NCI-H2107 (cell line): ENCODE measurements at places on chromosomes 5 and 9.

DNA sequence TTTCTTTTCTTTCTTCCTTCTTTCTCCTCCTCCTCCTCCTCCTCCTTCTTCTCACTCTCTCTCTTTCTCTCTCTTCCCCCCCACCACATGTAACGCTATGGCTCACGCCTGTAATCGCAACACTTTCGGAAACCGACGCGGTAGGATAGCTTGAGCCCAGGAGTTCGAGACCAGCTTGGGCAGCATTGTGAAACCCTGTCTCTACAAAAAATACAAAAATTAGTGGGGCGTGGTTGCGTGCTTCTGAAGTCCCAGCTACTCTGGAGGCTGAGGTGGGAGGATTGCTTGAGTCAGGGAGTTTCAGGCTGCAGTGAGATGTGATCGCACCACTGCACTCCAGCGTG, 736 bp upstream of the GLDC start:
- no peak for DNase-seq

DNA sequence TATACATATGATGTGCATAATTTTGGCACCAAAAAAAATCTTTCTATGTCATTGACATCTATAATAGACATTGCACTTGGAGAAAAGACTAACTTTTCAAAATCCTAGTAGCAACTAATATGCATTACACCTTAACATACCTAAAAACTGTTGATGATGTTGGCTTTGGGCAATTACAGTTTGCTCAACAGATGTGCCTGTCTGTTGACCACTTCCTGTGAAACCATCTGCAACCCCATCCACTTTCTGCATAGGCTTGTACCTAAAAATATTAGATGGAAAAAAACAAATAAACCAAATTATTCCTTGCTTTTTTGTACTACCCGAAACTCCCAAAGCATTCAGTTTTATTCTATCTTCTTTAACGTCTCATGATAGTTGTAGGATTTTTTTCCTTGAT, 248.6 kb downstream of the RFX3 start:
- DNase-seq = no peak

- DNase-seq = no peak
Observed at GRCh38 chr5:172911976-172912375, 47.2 kb upstream of the RPL26L1 start.

GRCh38 chr5:16675806-16676205, 59.0 kb upstream of the RETREG1 start:
- DNase-seq = no peak

DNA sequence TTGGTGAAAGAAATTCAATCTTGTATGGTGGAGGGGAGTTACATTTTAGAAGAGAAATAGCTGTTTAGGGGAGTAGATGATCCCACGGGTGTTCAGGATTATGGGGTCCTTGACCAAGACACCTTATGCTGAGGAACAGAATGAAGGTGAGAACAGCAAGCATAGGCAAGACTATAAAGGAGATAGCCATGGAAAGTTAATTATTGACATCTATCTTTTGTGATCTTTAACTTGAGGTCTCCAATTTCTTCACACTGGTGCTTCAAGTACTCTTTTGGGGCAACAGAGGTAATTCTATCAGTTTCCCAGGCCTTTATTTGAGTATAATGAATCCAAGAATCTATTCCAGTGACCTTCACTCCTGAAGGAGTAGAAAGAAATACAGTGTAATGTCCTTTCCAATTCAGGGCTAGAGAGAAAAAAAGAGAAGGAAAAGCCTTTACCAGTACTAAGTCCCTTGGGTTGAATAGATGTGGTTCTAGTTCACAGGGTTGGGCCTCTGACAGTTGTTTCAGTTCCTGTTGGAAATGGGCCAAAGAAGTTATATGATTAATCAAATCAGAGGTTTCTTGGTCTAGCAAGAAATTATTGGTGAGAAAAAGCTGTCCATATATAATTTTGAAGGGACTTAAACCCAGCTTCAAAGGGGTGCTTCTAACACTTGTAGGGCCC, 2104.1 kb upstream of the ACO1 start:
- no peak for DNase-seq

GRCh38 chr9:34501889-34502425, 20.8 kb downstream of the ENHO start:
- DNase-seq = no peak

- no peak for DNase-seq
Observed at GRCh38 chr9:20479419-20480155, 142.7 kb downstream of the MLLT3 start.

DNA sequence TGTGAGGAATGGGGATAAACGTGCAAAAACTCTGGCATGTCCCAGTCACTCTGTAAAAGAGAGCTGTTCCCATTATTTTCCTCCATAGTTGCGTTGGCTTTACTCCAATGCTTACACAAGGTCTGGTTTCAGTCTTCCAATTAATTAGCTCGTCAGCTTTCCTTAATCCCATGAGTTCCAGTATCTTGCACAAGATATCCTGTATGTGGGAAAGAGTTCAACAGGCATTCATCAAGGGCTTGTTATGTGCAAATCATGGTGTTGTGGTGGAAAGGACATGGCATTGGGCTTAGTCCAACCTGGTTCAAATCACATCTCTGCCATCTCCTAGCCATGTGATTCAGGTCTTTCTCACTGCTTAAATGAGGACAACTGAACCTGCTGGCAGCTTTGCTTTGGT, 77.5 kb upstream of the PANK3 start:
- no peak for DNase-seq

DNA sequence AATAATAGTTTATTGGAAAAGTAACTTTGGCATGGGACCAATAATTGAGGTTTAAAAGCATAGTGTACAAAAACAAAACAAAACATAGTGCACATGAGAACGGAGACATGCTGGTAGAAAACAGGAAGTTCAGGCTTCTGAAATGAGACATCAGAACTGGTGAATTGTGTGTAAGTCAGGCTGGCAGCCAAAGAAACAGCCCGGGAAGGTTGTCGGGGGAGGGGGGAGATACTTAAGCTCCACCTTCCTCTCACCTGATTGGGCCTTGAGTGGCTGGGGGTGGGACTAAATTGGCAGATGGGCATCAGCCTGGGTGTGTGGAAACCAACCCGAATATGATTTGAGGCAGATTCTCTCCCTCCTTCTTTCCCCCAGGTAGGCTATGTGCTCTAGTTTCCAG, 256.3 kb downstream of the SMARCA2 start:
- DNase-seq = no peak

- no peak for DNase-seq
Observed at GRCh38 chr5:43891112-43891511, 288.1 kb downstream of the NNT start.

- DNase-seq = no peak
Observed at GRCh38 chr9:101590901-101591300, 3.9 kb downstream of the PPP3R2 start.

GRCh38 chr9:81684635-81685034, 4.7 kb downstream of the TLE1 start:
- no peak for DNase-seq

GRCh38 chr9:113349445-113350094, at the start of gene BSPRY:
Gene BSPRY, plus strand, starts transcription at chr9:113349541. Its CDS starts 39 bp downstream, at chr9:113349580.
- DNase-seq = no peak

DNA sequence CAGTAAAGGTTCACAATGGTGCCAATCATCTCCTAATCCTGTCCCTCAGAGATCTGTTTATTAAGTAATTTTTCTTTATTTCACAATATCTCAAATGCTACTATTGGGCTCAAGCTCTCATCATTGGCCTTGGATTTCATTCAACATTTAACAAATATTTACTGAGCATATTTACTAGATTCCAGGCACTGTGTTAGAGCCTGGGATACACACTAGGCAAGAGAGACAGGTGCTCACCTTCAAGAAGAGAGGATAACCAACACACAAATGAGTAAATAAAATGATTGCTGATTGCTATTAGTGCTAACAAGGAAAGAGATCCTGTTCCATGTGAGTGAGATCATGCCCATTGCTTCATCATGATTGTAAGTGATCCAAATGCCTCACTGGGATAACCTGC, 27.4 kb downstream of the PPP2R2B start:
- no peak for DNase-seq

DNA sequence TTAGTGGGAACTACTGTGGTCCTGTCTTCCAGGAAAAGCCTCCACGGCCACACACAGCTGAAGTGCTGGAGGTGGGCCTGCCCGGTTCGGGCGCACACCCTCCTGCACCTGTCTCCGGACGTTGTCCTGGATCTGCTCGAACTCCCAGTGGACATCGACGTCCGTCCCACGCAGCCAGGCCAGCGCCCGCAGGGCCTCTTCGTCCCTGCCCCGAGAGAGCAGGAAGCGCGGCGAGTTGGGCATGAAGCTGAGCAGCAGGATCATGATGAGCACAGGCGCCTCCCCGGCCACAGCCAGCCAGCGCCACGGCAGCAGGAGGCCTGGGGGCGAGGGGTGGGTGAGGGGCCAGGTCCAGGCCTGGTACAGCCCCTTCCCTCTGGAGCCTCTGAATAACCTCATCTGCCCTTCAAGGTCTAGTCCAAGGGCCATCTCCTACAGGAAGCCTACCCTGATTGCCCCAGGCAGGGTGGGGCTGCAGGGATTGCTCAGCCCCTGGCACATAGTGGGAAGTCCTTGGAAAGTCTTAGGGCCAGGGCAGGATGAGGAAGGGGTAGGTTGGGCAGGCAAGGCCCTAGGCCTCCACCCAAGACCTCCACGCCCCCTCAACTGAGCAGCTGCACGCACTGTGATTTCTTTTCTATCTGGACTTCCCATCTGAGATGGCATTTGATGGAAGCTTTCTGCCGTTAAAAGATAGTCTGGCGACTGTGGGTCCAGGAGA, 3.4 kb downstream of the SLC2A6 start:
- no peak for DNase-seq

- no peak for DNase-seq
Observed at GRCh38 chr9:34458959-34459340, 345 bp downstream of the DNAI1 start.

DNA sequence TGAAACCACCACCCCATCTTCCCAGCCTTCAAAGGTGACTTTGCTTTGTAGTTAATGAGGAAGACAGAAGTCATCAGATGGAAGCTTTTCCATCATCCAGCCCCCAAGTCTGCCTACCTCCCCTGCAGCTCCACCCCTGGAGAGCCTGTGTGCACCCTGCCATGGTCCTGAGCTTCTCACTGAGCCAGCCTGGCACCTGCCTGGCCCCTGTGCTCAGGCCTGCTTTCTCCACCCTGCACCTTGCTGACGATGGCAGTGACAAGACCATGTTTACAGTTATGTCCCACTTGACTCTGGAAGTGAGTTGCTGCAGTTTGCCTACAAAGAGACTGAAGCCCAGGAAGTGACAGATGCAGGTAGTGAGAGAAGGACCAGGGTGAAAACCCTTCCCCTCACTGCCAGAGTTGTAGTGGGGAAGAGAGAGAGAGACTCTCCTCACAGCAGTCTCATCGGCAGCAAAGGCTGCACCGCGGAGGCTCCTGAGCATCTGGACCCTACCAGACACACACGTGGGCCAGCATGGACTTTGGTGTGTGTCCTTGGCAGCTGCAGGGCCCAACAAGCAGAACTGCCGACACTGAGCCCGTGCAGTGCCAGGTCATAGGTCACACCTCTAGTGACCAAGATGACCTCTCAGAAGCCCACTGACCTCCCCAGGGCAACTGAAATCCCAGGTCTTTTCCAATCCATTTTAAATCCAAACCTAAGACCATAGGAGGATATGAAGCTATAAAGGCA, 107.1 kb downstream of the CACNA1B start:
- DNase-seq = no peak

DNA sequence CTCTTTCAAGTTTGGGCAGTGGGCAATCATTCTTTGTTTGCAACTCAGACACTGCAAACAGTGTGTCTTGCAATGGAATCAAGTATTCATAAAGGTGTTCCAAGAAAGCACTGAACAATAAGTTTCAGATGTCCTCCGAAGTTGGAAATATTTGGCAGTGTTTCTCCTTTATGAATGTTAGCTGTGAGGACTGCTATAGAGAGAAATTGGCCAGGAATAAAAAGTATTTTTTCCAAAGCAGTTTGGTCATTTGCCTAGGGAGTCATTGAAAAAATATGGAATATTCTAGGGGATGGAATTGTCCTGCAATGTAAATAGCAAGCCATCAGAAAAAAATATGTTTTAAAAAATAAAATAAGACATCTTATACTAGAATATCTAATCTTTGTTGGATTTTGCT, 688.6 kb upstream of the SEMA6A start:
- no peak for DNase-seq

GRCh38 chr9:137168573-137168903, 1.3 kb downstream of the LRRC26 start:
- no peak for DNase-seq

- no peak for DNase-seq
Observed at GRCh38 chr5:107290780-107291398, 379.8 kb downstream of the EFNA5 start.
